ENCODE measurements at places on chromosomes 5 and 9.

DNA sequence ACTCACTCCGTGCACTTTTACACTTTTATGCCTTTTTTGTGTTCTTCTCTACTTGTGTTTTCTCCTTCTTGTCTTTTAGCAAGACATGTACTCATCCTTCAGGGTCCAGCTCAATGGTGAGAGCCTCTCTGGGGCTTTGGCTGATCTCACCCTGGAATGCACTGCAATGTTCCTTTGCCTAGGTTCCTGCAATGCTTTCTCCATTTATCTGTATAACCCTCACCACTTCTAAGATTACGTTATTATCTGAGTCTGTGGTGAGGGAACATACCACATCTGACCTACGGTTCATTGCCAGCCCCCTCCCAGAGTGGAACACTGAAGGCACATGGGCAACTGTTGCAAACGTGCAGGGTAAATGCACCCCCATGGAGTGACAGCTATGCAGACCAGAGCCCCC, 47.3 kb downstream of the KCNIP1 start:
- no peak for DNase-seq

DNA sequence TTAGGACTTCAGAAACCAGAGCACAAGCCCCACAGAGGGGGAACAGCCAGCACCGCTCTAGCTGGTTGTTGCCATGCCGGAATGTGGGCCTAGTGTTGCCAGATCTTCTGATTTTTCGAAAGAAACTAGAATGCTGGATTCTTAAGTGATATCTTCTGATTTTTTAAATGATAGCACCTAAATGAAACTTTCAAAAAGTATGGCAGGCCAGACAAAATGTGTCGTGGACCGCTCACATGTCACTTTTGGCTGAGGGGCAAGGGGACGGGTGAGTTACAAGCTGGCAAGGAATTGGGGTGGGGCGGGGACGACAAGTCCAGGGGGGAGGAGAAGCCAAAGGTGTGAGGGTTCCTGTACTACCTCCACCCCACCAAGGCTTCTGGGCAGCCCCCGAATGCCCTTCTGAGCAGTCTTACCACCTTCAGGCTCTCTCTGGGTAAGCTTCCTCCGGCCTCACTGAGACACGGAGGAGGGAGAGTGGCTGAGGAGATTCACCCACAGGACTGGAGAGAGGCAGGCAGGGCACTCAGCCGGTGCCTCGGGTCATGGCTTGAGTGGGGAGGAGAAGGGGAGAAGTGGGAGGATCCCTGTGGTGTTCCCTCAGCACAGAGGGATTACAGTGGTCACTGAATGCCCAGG, 10.3 kb downstream of the B4GALT7 start:
- DNase-seq, result no peak

GRCh38 chr9:124858330-124859046, 3.3 kb downstream of the RPL35 start:
- no peak for DNase-seq

DNA sequence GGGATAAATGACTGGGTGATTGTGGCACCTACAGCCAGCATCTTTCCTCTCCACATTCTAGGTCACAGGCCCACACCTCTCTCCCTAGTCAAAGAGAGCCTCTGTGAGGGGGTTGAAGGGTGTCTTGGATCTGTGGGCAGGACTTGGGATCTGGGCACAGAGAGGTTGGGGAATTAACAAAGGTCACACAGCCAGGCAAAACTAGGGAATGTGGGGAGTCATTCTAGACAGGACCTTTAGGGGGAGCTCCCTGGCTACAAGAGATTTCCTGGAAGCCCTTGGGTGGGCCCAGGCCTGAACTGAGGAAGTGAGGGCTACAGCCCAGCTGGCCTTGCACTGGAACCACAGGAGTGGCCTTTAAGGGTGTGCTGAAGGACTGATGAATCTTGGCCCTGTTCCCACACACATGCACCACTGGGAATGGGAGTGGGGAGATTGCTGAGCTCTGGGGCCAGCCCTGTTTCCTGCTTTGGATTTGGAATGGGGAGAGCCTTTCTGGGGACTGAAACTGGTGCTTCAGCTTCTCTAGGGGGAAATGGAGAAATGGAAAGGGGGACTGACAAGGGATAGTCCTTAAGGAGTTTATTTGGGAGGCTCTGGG, 12.4 kb upstream of the CXXC5 start:
- DNase-seq, result peak; percentile 71

DNA sequence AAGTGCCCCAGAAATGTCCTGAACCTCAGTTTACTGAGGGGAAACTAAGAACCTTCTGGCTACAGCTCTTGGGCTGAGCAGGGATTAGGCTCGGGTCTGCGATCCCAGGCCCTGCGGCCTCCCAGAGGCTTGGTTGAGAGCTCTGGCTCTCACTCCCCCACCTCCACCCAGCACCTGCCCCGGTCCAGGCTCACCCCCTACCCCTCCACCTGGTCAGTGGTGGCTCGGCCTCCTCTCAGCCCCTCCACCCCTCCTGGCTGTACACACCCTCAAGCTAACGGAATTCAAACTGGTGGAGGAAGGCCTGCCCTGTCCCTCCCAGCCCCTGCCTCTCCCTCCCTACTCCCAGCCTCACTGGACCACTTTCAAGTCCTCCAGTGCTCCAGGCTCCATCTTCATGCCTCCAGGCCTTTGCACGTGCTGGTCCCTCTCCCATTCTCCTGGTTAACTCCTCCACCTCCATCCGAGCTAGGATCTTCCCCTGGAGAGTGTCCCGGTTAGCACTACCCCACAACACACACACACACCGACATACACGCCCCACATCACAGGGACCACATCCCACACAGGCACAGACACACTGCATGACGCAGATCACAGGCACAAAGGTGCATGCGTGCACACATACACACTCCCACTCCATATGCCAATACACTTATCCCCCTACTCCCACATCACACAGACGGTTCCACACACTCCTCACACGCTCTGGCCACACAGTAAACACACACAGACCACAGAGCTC, 130.9 kb downstream of the C9orf50 start:
- DNase-seq, result no peak

DNA sequence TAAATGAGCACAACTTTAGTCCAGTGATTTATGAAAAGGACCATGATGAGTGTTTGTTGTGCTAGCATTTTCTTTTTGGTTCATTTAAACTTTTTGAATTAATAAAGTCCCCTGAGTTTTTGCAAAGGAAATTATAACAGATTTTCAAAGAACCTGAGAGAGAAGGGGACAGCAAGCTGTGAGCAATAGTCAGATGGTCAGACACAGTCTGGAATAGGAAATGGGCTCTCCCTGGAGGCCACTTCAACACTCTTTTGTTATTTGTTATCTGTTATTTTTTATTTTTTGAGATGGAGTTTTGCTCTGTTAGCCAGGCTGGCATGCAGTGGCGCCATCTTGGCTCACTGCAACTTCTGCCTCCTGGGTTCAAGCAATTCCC, 171.1 kb downstream of the ARHGEF28 start:
- no peak for DNase-seq

GRCh38 chr5:61386045-61386800, 54.2 kb downstream of the ZSWIM6 start:
- DNase-seq, result no peak

DNA sequence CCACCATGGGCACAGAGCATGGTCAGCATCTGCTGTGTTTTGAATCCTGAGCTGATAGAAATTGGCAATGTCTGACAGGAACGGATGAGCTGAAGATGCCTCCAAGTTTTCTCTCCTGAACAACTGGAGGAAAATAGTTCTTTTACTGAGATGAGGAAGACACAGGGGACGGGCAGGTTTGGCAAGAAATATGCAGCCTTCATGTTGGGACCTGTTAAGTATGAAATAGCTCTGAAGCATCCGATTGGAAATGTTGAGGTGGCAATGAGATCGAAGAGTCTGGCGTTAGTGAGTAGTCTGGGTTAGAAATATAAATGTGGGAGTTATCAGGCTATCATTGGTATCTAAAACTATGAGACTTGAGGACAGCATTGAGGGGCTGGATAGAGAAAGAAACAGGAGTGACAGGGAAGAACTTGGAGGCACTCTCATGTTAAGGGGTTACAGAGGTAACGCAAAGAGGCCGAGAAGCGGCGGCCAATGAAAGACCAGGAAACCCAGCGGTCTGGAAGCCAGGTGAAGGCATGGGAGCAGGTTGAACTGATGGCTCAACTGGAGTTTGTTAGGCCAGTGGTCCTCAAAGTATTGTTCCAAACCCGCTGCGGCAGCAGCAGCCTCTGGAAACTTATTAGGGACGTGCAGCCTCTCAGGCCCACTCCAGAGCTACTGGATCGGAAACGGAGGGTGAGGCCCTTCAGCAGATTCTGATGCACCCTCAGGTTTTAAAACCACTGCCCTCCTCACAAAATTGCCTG, 1.0 kb upstream of the MAMDC2 start:
- DNase-seq, result no peak

- no peak for DNase-seq
Observed at GRCh38 chr5:175206669-175207068, 237.3 kb downstream of the DRD1 start.

GRCh38 chr9:128125580-128126354, 1.8 kb downstream of the PTGES2 start:
- DNase-seq, result no peak

DNA sequence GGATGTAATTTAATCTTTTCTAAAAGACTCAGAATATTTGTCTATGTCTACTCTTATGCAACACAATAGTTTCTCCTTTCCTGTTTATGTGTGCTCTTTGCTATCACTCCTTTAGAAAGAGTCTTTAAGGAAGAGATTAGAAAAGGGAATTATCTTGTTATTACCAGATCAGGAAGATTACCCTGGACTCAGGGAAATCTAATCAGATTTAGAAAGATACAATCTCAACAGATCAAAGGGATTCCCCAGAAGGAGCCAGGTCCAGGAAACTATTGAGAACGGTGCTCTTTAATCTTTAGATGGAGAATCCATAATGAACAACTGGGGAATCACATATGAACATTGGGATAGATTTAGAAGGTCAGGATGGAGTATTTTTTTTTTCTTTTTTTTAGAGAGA, 32.4 kb upstream of the ZFR start:
- no peak for DNase-seq

GRCh38 chr5:136853971-136854370, 488.6 kb upstream of the TRPC7 start:
- DNase-seq, result no peak

DNA sequence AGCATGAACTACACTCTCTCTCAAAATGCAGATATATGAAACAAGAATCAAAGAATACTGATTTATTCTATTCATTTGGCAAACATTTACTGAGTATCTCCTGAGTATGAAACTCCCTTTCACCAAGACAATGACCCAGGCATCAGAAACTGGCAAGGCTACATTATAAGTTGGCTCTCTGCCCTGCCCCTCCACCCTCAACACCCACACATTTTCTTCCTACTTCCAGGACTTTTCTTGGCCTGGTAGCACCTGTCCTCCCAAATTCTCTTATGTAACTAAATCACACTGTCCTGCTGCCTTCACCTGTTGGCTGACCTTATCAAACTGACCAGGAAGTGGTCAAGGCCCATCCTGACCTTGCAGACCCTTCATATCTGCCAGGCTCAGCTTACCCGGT, 3.5 kb downstream of the RASEF start:
- DNase-seq, result no peak

DNA sequence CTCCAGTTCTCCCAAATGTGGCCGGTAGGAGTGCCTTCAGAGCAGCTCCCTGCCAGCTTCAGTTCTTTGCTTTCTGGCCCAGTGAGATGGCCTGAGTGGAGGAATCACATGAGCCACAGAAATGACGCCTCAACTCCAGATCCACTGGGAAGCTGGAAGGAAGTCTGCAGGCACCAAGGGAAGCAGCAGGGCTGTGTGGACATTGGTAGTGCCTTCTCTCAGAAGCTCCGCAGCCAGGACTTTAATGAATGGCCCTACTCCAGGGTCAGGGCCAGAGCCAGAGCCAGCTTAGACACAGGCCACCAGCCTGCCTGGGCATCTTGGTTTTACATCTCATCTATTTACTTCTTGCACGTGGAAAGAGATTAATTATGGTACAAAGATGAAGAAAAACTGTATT, 12.0 kb upstream of the PSMB7 start:
- no peak for DNase-seq

- DNase-seq, result peak; percentile 50
Observed at GRCh38 chr9:136629879-136630661, 32.6 kb upstream of the EGFL7 start.

GRCh38 chr5:54743997-54744788, 226.6 kb downstream of the SNX18 start:
- no peak for DNase-seq

- no peak for DNase-seq
Observed at GRCh38 chr5:142864290-142865260, 94.4 kb downstream of the ARHGAP26 start.

DNA sequence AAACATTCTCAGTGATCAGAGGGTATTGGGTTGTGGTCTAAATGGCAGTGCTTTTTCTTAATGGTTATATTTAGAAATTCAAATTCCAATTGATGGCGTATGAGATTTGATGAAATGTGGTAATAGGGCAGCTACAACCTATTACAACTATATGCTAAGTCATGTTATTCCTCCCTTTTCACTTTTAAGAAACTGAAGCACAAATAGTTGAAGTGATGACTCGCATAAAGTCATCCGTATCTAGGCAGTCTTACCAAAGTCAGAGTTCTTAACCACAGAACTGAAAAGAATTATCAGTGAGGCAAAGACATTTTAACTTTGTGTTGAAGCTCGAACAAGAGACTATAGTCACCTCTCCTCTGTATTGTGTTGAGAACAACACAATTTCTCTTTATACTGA, 28.2 kb downstream of the C9orf152 start:
- DNase-seq, result no peak

DNA sequence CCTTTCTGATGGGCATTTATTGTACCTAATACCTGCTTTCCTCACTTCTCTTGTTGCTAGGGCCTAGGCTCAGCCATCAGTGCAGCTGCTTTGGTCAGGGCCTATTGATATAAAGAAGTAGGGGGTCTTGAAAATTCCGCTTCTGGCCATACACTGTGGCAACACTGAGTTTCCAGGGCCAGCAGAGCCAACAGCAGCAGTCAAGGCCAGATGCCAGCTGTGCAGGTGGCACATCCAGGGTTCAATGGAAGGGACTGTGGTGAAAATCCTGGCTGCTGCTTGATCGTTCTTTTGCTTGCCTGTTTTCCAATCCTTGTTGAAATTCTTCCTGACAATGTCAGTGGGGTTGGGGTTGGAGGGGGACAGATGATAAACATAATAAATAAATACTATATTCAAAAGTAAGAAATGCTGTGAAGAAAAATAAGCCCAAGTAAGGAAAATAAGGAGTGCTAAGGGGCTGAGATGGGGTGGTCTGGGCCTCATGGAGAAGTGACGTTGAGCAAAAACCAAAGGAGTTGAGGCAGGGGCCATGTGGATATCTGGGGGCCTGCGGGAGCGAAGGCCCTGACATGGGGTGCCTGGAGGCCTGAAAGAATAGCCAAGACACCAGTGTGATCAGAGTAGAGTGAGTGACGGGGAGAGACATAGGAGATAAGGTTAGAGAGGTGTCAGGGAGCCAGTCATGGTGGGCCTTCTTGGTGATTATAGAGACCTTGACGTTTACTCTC, 91.0 kb upstream of the ALDH1B1 start:
- no peak for DNase-seq

GRCh38 chr5:38808666-38809343, 37.0 kb upstream of the OSMR start:
- DNase-seq, result no peak

All from NCI-H345 (cell line).